ENCODE measurements at places on chromosomes 13 and 19.

- DNase-seq: no peak
Observed at GRCh38 chr13:20623000-20623399, 56.0 kb downstream of the IFT88 start.

DNA sequence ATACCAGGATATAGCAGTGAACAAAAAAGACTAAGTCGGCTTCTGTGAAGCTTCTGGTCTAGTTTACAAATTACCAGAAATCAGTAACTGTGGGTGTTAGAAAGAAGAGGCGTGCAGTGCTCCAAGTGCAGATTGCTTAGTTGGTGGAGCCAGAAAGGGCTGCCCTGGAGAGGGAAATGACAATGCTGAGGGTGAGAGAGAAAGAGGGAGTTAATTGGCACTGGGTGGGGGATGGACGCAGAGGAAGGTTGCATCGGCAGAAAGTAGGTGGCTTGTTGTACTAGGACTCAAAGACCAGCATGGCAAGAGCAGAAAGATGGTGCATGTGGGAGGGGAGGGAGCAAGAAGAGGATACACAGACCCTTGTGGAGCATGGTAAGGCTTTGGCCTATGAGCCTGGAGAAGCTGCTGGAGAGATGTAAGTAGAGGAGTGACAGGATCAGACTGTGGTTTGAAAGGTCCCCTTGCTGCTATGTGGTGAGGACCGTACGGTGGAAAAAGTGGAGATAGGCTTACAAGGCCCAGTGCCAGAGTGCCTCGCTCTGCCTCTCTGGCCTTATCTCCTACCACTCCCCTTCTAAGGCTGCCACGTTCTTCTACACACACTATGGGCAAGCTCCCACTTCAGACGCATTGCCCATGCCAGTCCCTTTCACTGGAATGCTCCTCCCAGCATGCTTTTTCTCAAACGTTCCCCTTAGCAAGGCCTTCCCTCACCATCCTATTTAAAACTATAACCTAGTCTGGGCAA lies 13.5 kb downstream of the SMG9 start:
- no peak for DNase-seq

- DNase-seq: peak; percentile 93
Observed at GRCh38 chr19:662962-663681, at the start of gene RNF126. RNF126 (minus strand) TSS chr19:663214; CDS start chr19:663121, 93 bp downstream.

GRCh38 chr13:43908156-43909126 lies 28.7 kb downstream of the LACC1 start:
- DNase-seq: no peak

- DNase-seq: no peak
Observed at GRCh38 chr19:41206926-41207750, 11.9 kb upstream of the AXL start.

- no peak for DNase-seq
Observed at GRCh38 chr13:23766283-23766682, 122.9 kb downstream of the MIPEP start.

GRCh38 chr13:78649997-78650716 lies 8.8 kb downstream of the OBI1 start:
- DNase-seq: no peak

- DNase-seq: no peak
Observed at GRCh38 chr13:20580257-20580656, 13.3 kb downstream of the IFT88 start.

All from stimulated activated CD8-positive, alpha-beta memory T cell treated with anti-CD3 and anti-CD28 coated beads, Interleukin-4, amount 100 ng/mL, for 1 hour (primary cell).